ENCODE measurements at places on chromosomes 2 and 18. TPM values are rescaled to one million over a fixed set of nuclear protein-coding genes. Genes with fewer than 3 reads are reported as not detected.

The DSG1 gene
- 0.09 TPM for total RNA-seq

DNA sequence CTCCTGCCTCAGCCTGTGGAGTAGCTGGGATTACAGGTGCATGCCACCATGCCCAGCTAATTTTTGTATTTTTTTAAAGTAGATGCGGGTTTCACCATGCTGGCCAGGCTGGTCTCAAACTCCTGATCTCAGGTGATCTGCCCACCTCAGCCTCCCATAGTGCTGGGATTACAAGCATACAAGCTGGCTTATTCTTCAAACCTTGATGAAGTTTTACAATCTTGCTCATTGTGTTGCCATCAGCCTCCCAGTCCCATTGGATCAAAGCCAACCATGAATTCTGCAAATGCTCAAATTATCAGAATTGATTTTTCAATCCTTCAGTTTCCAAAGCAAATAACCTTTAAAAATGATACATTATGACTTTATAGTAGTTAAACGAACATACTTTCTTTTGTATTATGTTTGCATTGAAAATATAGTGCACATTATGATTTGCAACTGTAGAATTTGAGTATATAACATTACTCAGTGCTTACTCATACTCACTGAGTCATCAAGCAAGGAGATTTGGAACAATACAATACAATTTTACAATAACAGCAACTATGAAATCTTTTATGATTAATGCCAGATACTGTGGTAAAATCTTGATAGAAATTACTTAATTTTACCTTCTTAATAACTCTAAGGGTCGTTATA, 1491.9 kb upstream of the CELF4 start:
- H3K27me3 ChIP-seq: peaks cover 4% of the 10 kb centered on the region
- H3K4me1 ChIP-seq: no peaks in the 10 kb centered on the region
- no peaks in the 10 kb centered on the region for H3K36me3 ChIP-seq
- H3K27ac ChIP-seq: no peak overlapping the region
- H3K4me3 ChIP-seq: no peak overlapping the region

DNA sequence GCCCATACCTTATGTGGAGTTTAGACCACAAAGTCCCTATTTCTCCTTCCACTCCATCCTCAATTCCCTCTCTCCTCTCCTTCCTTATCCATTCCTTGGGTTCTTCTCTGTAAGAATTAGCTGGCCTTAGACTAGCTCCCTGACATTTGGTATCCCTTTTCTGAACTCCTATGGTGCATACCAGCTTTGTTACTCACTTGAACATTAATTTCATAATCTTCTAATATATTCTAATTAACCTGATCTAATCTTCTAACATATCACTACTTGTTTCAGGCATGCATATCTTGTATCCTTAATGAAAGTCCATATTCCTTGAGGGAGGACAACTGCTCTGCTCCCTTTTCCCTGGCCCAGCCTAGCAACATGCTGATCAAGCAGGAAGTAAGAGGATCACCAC, 66.4 kb downstream of the EHD3 start:
- no peaks in the 10 kb centered on the region for H3K36me3 ChIP-seq
- H3K27me3 ChIP-seq: no peaks in the 10 kb centered on the region
- peaks cover 28% of the 10 kb centered on the region for H3K4me1 ChIP-seq
- DNase-seq: no peak

DNA sequence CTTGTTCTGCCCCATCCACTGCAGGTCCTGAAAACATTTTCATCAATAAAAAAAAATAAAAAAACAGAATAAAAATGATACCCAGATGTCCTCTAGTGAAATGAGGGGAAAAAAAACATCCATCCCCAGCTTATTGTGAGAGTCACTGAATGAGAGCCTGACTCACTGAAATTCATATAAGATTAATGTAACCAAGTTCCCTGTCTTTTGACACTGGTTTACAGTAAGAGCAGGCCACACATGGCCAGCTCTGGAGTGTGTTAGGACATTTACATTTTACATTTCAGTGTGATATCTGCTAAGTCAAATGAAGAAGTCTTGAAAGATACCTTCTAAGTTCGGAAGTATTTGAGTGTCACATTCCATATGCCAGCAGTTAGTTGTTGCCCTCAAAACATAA, 21.1 kb upstream of the IL18R1 start:
- peaks cover 9% of the 10 kb centered on the region for H3K4me1 ChIP-seq
- DNase-seq: no peak
- H3K27ac ChIP-seq: no peak overlapping the region
- H3K27me3 ChIP-seq: peaks cover 24% of the 10 kb centered on the region
- H3K4me3 ChIP-seq: no peak overlapping the region

GRCh38 chr18:777021-777420, 35.0 kb downstream of the YES1 start:
- DNase-seq: no peak
- H3K4me1 ChIP-seq: peaks cover 48% of the 10 kb centered on the region
- H3K4me3 ChIP-seq: no peak overlapping the region
- no peaks in the 10 kb centered on the region for H3K36me3 ChIP-seq
- peak overlapping the region; percentile 66 for H3K27ac ChIP-seq

- H3K36me3 ChIP-seq: peaks cover 15% of the 10 kb centered on the region
- DNase-seq: no peak
- peaks cover 33% of the 10 kb centered on the region for H3K4me1 ChIP-seq
- H3K27me3 ChIP-seq: no peaks in the 10 kb centered on the region
- no peak overlapping the region for H3K27ac ChIP-seq
Observed at GRCh38 chr2:188524519-188525113, 232.9 kb downstream of the GULP1 start.
